Activated CD4-positive, alpha-beta T cell treated with anti-CD3 and anti-CD28 coated beads, Interleukin-2, amount 50 U/mL, for 48 hours (primary cell): ENCODE measurements at places on chromosomes 4 and X.

DNA sequence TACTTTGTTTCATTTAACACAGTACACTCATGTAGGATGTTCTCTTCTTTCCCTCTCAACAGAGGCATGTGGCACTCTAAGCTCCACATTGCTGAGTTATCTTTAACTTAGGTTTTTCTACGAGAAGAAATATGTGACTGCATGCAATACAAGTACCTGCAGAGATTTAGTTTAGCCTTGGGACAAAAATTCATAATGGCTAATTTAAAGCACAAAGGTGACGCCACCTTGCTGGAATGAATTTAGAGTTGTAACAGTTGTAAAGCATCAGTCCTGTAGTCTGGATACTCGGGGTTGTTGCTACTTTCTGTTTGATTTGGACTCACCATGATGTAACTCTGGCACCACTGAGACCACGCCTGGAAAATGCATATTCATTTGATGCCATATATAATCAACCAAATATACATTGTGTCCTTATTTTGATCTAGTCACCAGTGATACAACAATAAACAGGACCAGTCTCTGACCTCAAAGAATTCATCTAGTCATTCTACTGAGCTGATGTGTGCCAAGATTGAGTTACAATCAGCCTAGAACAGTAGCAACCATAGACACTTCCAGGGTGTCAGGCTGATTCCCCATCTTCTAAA, 451.0 kb upstream of the ZFP42 start:
- DNase-seq, result no peak

- no peak for DNase-seq
These were observed 69.5 kb downstream of the ACOX3 start for GRCh38 chr4:8370835-8371595.

DNA sequence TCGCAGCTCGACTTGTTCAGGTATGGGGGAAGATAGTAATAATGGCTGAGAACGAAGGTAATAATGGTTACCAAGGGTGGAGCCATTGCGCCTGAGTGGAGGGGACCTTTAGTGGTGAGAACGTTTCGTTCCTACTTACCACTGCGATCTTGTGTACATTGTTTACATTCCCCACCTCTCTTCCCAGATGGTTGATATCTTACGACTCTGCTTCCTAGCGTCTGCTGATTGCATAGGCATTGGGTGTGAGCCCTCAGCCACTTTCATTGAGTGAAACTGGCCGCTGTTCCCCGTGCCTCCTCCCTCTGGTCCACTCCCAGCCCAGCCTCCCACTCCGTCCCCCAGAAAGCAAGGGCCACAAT, 850 bp downstream of the IGBP1 start:
- DNase-seq, result no peak

DNA sequence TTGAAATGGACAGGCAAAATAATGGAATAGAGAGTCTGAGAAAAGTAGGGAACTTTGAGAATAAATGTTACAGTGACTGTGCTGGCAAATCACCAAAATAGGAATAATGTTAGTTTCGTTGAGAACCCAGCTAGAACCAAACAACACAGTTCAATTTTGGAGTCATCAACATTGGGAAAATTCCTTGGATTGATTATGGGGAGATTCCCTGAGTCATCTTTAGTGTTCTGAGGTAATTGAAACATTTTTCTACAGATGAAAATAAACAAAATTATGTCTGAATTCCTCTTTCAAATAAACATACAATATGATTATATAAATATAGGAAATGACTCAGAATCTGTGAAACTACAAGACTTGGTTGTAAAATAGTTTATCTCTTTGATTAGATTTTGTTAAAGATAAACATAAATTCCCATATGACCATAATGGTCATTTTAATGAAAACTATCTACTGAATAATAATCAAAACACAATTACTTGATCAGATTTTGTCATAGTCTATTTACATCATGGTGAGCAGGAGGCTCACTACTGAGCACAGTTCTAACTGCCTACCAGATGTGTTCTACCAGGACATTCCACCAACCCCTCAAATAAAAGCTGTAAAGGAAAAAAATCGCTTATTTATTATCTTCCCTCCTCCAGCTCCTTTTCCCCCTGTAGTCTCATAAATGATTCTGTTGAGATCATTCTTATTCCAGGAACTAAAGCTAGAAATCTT, 51.4 kb upstream of the GABRA2 start:
- DNase-seq, result no peak

- DNase-seq, result no peak
These were observed 491 bp downstream of the COL4A5 start for GRCh38 chrX:108439961-108440696.

DNA sequence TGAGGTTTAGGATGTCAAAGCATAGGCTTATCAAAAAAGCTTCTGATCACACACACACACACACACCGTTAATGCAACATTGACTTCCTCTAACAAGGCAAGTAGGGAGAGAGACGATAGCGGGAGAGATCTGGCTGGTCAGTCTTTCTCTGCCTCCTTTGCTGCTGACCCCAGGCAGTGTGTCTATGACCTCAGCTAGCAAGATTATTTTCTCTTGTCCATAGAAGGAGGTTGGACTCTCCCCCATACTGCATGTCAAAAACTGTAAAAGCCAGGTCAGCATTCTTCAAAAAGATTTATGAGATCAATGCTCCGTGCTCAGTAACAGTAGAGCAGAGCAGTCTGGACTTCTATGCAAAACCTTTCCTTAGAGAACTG, 63.5 kb upstream of the PGM2 start:
- DNase-seq, result no peak

GRCh38 chr4:185869427-185869826, 57.4 kb upstream of the SORBS2 start:
- DNase-seq, result no peak

- no peak for DNase-seq
These were observed 926.9 kb downstream of the FAT4 start for GRCh38 chr4:126241634-126242033.
